Ovary (tissue), 10 donors: ENCODE measurements at places on chromosomes 11 and 22. TPM values are rescaled to one million over a fixed set of nuclear protein-coding genes. Genes with fewer than 3 reads are reported as not detected.

DNA sequence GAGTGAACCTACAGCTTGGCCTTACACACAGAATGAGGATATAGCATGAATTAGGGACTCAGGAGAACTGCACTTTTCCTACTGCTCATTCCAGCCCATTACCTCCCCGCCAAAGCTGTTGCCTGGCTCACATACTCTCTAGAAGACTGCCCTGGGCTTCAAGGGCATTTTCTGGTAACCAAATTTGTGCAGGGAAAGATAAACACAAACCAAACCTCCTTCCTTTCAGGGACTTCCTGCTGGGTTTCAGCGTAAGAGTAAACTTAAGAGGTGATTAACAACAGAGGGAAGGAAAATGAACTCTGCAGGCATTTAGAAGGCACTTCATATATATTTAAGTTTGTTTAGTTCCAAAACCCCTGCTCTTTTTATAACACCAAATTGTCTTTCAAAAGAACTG lies 194.9 kb downstream of the SWAP70 start:
- no peaks in the 10 kb centered on the region for H3K36me3 ChIP-seq
- H3K27ac ChIP-seq, result no peak overlapping the region
- DNase-seq, result no peak

- H3K27ac ChIP-seq, result peak within 1 kb of the TSS; percentile 86
- H3K36me3 ChIP-seq, result no peaks in the 10 kb centered on the region
- H3K4me3 ChIP-seq, result peak within 1 kb of the TSS; percentile 89
- peak; percentile 98 for DNase-seq
- no peaks in the 10 kb centered on the region for H3K27me3 ChIP-seq
Observed at GRCh38 chr22:42090596-42091454, at the start of gene NDUFA6. TSS of gene NDUFA6 (minus strand) at chr22:42090772. CDS start at chr22:42090744, 28 bp downstream.

- no peak overlapping the region for H3K4me3 ChIP-seq
- no peaks in the 10 kb centered on the region for H3K36me3 ChIP-seq
- no peak overlapping the region for H3K27ac ChIP-seq
- H3K27me3 ChIP-seq, result no peaks in the 10 kb centered on the region
- DNase-seq, result no peak
Observed at GRCh38 chr11:129658526-129658867, 157.2 kb upstream of the TMEM45B start.

CRYBB3 gene
- total RNA-seq, result 0.69 TPM

SHISAL1 gene
- 2.0 TPM for total RNA-seq

MTMR3 gene
- 66.2 TPM for total RNA-seq

DNA sequence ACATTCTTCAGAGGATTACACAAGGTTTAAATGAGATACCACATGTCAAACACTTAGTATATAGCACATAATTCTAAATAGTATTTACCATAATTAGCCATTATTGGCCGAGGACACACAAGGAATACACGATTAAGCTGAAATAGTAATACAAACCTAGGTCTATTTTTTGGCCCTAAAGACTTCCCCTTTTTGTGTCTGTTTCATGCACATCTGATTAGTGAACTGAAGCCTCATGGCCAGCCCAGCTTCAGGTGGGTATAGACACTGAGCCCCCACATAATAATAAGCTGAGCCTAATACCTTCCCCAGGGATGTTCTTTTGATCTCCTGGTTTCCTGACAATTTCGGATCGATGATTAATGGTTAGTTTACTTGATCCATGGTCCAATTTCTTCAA lies 2.1 kb downstream of the GLYATL1B start:
- no peaks in the 10 kb centered on the region for H3K4me1 ChIP-seq
- H3K27me3 ChIP-seq, result no peaks in the 10 kb centered on the region
- no peak for DNase-seq
- H3K27ac ChIP-seq, result no peak overlapping the region

DNA sequence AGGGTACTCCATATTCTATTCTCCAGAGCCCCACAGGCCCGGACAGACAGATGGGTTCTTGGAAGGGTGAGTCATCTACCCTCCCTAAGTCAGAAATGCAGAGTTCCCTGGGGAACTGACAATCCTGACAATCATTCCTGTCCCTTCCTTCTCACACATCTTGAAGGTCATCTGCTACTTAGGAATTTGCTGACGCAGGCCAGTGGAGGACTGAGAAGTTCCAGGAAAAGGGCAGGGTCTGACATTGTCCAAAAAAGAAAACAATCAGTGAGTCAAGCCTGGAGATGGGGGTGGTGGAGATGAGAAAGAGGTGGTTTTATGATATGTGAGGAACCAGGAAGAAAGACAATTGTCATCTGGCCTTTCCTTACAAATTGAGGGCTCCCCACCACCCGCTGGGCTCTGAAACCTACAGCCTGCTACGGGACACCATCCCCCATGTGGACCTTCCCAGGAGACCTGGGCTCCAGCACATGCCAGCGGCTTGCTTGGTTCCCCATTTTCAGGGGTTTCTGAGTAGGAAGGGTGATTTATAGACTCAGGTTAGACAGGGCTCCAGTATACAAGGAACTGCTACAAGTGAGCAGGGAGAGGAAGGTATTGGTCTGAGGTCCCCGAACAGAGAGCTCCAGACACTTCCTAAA lies 12.9 kb downstream of the CD59 start:
- no peak overlapping the region for H3K4me3 ChIP-seq
- no peaks in the 10 kb centered on the region for H3K36me3 ChIP-seq
- H3K27me3 ChIP-seq, result no peaks in the 10 kb centered on the region
- H3K4me1 ChIP-seq, result peaks cover 25% of the 10 kb centered on the region
- no peak overlapping the region for H3K27ac ChIP-seq

BARX2 gene
- total RNA-seq, result 0.35 TPM

PATE4 gene
- not detected for total RNA-seq

DNA sequence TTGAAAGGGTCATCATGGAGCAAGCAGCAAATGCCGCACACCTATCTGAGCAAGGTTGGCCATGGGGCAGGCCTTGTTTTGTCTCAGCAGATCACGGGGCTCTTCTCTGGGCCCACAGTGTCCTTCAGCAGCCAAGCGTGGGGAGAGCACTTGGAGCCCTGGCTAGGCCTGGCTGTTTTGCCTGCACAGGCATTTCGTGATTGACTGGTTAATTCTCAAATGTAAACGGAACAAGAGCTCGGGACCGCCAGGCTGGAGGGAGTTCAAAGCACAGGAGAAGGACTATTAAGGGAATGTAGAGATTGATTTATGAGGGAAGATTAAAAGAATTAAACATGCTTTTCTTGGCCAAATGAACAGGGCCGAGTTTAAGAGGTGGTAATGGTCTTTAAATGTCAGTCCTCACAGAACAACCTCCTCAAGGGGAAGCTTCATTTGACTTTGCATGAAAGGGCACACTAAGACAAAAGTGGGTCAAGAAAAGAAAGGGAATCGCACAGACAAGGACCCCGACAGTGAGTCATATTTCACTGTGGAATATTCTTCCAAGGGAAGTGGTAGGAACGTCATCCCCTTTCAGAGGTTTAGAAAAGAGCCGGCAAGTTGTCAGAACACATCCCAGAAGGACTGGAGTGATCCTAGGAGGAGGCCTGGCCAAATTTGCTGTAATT lies 20.7 kb downstream of the SPON1 start:
- peak; percentile 37 for DNase-seq
- peak overlapping the region; percentile 43 for H3K27ac ChIP-seq
- no peaks in the 10 kb centered on the region for H3K27me3 ChIP-seq
- H3K36me3 ChIP-seq, result no peaks in the 10 kb centered on the region

SSTR3 gene
- 1.7 TPM for total RNA-seq

DNA sequence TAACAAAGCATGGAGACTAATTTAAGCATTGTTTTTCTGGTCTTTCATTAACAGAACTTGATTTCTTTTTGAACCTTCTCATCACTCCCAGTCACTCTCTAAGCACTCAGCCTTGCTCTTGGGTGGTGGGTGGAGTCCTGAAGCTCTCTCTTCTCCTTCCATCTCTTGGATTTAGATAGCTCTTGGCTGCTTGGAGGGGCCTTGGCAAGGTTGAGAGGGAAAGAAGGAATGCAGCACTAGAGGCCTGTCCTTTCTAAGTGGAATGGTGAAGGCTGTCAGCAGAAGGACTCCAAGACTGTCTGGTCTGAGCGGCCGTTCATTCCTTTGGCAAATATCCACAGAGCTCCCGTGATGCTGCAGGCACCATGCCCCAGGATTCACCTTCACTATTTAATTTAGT lies 168.6 kb upstream of the E2F8 start:
- H3K4me1 ChIP-seq, result no peaks in the 10 kb centered on the region
- no peak for DNase-seq
- H3K27me3 ChIP-seq, result no peaks in the 10 kb centered on the region
- no peaks in the 10 kb centered on the region for H3K36me3 ChIP-seq
- H3K27ac ChIP-seq, result no peak overlapping the region

DNA sequence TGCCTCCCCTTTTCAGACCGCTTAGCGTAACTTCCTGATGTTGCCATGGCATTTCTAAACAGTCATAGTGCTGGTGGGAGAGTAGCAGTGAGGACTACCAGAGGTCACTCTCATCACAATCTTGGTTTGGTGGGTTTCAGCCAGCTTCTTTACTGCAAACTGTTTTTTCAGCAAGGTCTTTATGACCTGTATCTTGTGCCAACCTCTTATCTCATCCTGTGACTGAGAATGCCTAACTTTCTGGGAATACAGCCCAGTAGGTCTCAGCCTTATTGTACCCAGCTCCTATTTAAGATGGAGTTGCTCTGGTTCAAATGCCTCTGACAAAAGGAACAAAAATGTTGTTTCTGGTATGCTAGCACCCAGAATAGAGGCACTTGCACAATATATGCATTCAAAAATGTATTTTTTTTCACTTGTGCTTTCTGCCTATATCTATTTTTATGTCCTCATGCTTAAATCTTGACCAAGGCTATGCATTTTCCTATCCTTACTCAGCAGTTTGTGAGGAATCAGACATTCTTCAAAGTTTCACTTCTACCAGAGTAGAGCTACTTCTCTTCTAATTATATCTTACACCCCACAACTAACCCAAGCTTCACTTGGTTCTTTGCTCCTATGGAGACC lies 16.1 kb upstream of the OR51M1 start:
- H3K4me3 ChIP-seq, result no peak overlapping the region
- H3K36me3 ChIP-seq, result no peaks in the 10 kb centered on the region
- DNase-seq, result no peak
- no peak overlapping the region for H3K27ac ChIP-seq

DNA sequence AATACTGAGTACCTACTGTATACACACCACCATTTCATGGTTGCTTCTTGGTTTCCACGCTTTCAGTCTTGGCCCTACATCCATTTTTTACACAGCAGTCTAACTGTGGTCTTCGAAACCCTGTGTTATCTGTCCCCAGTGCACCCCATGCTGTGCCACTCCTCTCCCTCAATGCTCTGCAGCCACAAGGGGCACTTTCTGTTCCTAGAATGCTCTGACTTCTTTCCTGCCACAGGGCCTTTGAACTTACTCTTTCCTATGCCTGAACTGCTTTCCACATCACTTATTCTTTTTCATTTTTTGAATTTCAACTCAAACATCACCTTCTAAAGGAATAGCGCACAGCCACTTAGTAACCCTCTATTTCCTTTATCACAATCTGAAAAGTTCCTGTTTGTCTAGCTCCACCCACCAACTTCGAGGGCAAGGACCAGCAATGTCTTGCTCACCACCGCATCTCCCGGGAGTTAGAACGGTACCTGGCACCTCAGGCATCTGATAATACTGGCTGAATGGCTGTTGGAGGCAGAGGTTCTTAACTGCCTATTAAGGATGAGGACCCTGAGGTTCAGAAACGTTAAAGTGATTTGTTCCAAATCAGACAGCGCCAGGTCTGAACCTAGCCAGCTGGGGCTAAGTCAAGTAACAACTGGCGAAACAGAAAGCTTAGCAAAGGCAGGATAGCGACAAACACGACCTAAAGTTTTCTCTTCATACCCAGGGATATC lies 568 bp downstream of the ALG8 start:
- H3K27ac ChIP-seq, result no peak overlapping the region
- no peak for DNase-seq
- peak overlapping the region; percentile 64 for H3K4me3 ChIP-seq
- H3K36me3 ChIP-seq, result no peaks in the 10 kb centered on the region
- H3K27me3 ChIP-seq, result no peaks in the 10 kb centered on the region

PHETA2 gene
- total RNA-seq, result 6.4 TPM

GRCh38 chr11:36069576-36070212 lies 125.8 kb downstream of the LDLRAD3 start:
- no peak overlapping the region for H3K27ac ChIP-seq
- peaks cover 11% of the 10 kb centered on the region for H3K4me1 ChIP-seq
- no peaks in the 10 kb centered on the region for H3K27me3 ChIP-seq
- no peak for DNase-seq
- H3K4me3 ChIP-seq, result no peak overlapping the region

GRCh38 chr11:106943089-106943488 lies 75.2 kb downstream of the GUCY1A2 start:
- H3K27me3 ChIP-seq, result no peaks in the 10 kb centered on the region
- H3K36me3 ChIP-seq, result no peaks in the 10 kb centered on the region
- H3K4me3 ChIP-seq, result no peak overlapping the region

KRTAP5-9 gene
- total RNA-seq, result not detected

DNA sequence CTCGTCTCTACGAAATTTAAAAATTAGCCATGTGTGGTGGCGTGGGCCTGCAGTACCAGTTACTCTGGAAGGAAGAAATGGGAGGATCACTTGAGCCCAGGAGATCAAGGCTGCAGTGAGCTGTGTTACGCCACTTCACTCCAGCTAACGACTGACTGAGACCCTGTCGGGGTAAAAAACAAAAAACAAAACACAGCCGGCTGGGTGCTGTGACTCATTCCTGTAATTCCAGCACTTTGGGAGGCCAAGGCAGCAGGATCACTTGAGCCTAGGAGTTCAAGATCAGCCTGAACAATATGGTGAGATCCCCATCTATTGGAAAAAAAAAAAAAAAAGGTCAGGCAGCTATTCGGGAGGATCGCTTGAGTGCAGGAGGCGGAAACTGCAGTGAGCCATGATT lies 2.4 kb downstream of the PAFAH1B2 start:
- no peak overlapping the region for H3K27ac ChIP-seq
- no peaks in the 10 kb centered on the region for H3K36me3 ChIP-seq
- H3K4me3 ChIP-seq, result no peak overlapping the region
- peak; percentile 35 for DNase-seq

DNA sequence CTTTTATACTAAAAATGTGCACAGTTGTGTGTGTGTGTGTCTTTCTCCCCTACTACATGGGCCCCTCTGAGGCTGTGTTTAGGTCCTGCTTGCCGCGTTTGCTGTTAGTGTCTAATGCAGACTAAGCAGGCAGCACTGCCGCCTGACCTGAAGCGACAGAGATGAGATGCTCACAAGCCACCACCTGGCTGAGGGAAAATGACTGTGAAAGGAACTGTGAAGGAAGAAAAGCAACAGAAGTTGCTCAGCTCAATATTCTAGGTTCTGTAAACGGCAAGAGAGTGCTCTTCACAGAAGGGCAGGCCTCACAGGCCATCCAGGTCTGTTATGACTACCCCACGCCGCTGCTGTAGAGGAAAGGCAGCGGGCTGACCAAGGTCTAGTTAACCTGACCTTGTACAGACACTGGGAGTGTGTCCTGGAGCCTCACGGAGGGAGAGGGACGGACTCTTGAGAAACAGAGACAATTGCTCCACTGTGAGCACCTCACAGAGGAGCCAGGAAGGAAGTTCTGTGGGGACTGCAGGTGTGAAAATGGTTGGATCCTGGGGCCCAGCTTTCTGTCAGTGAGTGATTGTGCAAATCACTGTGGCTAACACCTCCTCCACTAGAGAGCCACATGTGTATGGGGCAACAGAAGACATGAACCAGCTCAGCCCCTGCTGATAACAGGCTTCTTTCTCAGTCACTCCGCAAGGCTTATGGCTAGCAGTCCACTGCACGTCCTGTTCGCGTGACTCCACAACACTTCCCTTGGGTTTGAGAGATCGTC lies 31.3 kb upstream of the YPEL1 start:
- no peaks in the 10 kb centered on the region for H3K27me3 ChIP-seq
- no peak overlapping the region for H3K27ac ChIP-seq
- no peak for DNase-seq
- no peaks in the 10 kb centered on the region for H3K4me1 ChIP-seq
- no peak overlapping the region for H3K4me3 ChIP-seq
- no peaks in the 10 kb centered on the region for H3K36me3 ChIP-seq

- no peak overlapping the region for H3K27ac ChIP-seq
- H3K4me3 ChIP-seq, result no peak overlapping the region
- H3K36me3 ChIP-seq, result no peaks in the 10 kb centered on the region
- H3K27me3 ChIP-seq, result no peaks in the 10 kb centered on the region
- H3K4me1 ChIP-seq, result no peaks in the 10 kb centered on the region
Observed at GRCh38 chr22:20807315-20807752, 33.4 kb downstream of the SERPIND1 start.
